ENCODE measurements at places on chromosomes 7 and 10.

DNA sequence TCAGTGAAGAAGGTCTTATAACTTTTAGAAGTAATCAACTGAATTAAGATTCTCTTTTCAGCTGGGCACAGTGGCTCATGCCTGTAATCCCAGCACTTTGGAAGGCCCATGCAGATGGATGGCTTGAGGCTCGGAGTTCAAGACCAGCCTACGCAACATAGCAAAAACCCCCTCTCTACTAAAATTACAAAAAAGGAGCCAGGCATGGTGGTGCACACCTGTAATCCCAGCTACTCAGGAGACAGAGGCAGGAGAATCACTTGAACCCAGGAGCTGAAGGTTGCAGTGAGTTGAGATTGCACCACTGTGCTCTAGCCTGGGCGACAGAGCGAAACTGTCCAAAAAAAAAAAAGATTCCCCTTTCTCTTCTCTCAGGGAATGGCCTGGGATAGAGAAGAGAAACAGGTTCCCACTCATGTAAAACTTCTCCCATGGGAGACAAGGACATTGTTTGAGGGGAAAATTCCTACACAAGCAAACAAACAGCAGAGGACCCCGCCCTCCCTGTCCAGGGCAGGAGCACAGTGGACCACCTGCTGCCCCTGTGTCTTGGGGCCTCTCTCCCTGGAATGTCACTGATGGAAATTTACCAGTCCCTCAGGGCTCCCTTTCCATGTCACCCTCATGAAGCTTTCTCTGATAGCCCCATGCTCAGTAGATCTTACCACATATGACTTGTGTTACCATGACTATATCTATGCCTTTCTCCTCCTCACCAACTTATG is 5.6 kb downstream of the IL2RA start:
- DNase-seq = no peak

- DNase-seq = no peak
These were observed 78.5 kb downstream of the TRIM24 start for GRCh38 chr7:138538518-138538917.

DNA sequence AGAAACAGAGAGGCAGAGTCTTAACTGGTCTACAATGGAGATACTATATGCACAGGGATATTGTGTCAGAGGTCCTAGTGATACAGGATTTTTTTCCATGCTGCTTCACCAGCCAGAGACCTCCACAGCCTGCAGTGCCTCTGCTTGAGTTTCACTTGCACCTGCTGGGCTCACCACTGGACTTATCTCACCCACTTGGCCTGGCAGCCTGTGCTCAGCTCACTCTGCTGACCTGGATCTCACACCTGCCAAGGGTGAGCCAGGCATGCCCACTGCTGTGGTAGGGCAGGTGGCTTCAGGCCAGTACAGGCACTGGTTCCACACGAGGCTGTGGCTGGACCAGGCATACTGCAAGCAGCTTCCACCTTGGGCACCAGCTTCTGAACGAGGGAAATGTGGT is 36.6 kb downstream of the PNLIPRP3 start:
- no peak for DNase-seq

DNA sequence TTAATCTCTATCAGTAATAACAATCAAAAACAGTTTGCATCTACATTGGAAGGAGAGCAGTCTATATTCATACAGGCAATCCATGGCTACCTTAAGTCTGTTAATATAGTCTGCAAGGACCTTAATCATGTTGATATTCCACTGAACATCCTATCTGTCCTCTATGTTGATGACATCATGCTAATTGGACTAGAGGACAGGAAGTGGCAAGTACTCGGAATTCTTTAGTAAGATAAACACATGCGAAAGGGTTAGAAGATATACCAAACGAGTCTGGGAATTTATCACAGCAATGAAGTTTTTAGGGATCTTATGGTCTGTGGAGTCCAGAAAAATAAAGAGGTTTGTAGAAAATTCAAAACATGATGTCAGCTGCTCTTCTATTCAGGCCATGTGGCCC is 11.3 kb upstream of the SAMD9L start:
- no peak for DNase-seq

DNA sequence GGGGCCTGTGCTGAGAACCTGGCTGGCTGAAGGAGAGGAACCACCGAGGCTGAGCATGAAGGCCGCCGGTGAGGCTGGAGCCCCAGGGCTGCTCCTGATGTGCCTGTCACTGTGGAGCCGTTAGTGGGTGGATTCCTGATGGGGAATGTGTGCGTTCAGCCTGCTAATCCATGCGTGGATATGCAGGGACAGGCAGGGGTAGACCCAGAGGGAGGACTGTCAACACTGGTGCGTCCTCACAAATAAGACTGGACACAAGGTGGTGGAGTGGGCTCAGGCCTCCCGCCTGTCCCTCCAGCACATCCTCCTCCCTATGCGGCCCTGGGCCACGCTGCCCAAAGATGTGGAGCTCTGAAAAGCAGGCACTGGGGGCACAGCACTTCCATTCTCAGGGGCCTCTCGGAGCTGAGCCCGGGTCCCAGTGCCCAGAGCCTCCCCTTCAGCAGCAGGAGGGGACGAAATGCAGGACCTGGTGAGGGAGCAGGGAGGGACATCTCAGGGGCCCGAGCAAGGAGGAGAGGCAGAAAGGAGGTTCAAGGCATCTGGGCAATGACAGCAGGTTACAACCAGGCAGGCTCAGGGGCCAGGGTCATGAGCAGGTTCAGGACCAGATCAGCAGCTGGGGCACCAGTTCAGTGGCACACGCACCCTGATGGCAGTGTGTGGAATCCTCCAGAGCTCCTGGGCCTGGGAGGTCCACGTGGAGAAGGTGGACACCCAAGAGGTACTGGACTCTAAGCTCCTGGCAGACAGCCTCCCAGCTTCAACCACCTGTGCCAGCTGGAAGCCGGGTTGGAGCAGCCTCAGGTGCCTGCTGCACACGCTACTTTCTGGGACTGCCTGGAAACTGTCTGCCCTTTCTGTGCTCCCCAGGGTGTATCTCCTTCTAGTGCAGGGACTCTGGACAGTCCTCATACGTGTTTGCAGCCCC is 33.5 kb upstream of the ANTXRL start:
- no peak for DNase-seq

- no peak for DNase-seq
These were observed 216.0 kb downstream of the KCNMA1 start for GRCh38 chr10:77421591-77421990.

DNA sequence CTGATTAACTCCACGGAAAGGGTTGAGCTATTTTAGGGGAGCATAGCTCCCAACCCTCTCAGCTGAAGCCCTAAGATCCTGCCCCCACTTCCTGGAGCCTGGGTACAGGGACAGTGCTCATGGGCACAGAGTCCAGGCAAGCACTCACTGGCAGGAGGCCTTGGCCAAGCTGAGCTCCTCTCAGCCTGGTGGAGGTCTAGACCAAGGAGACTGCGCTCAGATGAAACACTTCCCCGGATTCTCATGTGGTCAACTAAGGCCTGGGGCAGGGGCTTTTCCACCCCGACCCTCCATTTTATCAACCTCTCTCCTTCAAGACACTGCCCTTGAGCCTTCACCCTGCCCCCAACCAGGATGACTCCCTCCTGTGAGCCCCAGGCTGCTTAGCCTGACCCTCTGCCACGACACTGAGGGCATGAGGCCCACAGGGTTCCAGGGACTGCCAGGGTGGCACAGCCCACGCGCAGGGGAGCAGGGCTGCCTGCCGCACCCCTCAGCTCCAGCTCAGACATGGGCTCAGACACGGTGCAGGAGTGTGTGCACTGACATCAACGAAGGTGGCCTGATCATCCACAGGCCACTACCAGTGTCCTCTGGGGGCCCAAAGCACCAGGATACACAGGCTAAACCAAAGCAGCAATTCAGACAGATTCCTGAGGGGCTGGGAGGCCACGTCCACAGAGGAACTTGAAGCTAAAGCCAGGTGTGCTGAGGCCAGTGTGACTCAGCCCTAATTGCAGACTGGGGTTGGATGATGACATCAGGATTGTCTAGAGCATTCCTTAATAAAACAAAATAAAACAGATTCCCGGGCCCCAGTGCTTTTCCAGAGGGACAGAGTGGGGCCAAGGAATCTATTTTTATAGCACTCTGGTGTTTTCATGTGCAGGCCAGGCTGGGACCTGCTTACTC is 18.8 kb downstream of the CHAT start:
- no peak for DNase-seq

DNA sequence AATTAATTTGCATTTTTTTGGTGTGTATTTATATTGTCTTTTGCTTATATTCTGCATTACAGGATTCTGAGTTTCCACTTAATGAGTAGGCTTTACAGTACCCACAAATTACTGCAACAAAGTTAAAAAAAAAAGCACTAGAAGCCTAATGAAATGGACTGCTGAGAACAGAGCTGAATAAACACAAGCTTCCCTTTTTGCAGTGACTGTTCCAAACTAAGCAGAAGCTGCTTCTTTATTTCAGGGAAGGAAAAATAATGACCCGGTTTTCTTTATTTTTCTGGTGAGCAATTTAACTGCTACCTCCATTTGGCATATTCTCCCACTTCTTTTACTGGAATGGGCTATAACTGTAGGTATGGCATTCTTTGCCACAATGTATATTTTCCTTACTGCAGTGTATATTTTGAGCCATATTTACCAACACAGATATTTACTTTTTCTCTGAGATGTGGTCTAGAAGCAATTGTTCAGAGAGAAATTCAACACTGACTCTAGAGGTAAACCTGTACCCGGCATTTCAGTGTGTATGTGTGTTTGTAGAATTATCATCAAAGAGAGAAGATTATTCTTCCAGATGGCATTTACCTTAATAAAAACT is 56.9 kb downstream of the HDAC9 start:
- no peak for DNase-seq

DNA sequence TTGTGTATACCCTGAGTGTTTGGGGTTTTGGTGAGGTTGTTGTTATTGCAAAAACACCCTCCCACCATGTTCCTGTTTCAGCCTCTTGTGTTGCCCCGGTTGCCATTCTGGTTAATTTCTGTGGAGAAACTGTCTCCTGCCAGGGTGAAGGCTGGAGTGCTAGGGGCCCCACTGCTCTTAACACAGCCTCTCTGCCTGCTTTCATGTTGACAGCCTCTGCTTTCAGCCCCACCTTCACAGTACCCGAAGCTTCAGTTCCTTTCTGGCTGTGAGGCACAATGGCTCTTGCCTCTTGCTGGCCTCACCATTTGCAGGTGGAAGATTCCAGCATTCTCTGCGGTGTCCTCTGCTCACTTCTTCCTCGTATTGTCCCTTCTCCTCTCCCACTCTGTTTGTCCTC is 19.2 kb downstream of the SLC18A2 start:
- DNase-seq = no peak

DNA sequence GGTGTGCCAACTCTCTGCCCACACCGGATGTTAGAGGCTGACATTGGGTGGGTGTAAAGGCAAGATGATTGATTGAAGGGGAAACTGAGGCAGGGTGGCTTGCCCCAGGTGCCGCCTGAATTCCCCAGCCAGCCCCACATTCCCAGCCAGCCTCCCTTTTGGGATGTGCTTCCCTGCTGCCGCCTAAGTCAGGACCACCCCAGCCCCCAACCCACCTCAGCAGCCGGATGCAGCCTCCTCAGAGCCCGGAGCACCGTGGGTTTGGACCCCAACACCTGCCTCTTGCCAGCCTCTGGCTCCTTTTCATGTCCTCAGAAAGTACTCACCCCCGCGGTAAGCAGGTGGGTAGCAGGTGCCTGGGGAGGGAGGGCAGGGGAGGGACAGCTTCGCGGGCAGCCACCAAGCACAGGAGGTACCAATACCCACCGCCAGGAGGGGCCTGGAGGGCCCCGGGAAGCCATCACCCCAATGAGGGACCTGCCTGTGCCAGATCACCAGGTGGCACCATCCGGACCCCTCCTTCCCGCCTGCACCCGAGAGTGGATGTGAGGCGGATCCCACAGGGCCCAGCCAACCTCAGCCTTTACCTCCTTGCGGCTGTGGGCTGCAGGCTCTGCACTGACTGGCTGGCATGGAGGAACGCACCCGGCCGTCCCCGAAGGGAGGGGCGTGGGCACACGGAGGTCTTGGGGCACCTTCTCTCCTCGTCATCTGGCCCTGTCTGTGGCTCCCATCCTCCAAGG is 60.5 kb downstream of the PWWP2B start:
- no peak for DNase-seq

- peak; percentile 64 for DNase-seq
These were observed 77.9 kb downstream of the PCGF5 start for GRCh38 chr10:91298224-91298871.

DNA sequence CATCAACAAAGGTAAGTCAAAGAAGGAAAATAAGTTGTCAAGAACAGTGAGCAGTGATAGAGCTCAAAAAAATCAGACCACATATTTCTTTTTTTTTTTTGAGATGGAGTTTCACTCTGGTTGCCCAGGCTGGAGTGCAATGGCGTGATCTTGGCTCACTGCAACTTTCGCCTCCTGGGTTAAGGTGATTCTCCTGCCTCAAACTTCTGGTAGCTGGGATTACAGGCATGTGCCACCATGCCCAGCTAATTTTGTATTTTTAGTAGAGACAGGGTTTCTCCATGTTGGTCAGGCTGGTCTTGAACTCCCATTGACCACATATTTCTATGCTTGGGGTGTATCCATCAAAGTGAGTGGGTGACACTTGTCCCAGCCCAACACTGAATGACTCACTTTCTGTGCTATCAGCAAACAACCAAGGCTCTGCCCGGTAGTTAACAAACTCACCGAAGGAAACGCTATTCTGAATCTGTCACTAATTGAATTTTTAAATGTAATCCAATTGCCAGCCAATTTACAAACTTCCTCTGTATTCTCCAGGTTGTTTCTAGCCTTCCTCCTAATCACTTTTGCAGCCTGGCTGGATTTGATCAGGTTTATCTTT is 19.6 kb upstream of the SMNDC1 start:
- DNase-seq = no peak
